T-helper 2 cell treated with Interferon-gamma antibody and Interleukin-4, amounts not matched to agents 100 ng/mL and 5 ng/mL, for 36 hours (primary cell): ENCODE measurements at places on chromosomes 1 and 21. TPM values are rescaled to one million over a fixed set of nuclear protein-coding genes. Genes with fewer than 3 reads are reported as not detected.

Gene B3GALT5
- total RNA-seq, result not detected in 2 replicates

Gene RGS16
- 10.2 and 10.7 TPM in 2 replicates for total RNA-seq

Gene CTSS
- 80.4 and 89.5 TPM in 2 replicates for total RNA-seq

Gene ZNF672
- 48.8 and 49.8 TPM in 2 replicates for total RNA-seq

Gene SLC19A1
- 52.0 and 54.1 TPM in 2 replicates for total RNA-seq

Gene OLIG1
- total RNA-seq, result not detected in 2 replicates

Gene OR6N1
- not detected in 2 replicates for total RNA-seq

Gene ABCG1
- total RNA-seq, result 11.3 and 12.4 TPM in 2 replicates

Gene ITLN1
- total RNA-seq, result not detected in 2 replicates

Gene RHBG
- not detected in 2 replicates for total RNA-seq

Gene FCGR2B
- 0.11 TPM in 1 of 2 replicates, not detected in the other for total RNA-seq

Gene HTR1D
- not detected in 2 replicates for total RNA-seq

Gene MYOG
- total RNA-seq, result not detected in 2 replicates

Gene OR2T11
- total RNA-seq, result not detected in 2 replicates

Gene FCGR1A
- not detected in 2 replicates for total RNA-seq

Gene NHLH1
- total RNA-seq, result 0.52 and 0.68 TPM in 2 replicates

Gene RGS8
- not detected in 2 replicates for total RNA-seq

Gene TSSK3
- 0.64 and 1.7 TPM in 2 replicates for total RNA-seq

Gene PCP4
- total RNA-seq, result not detected in 2 replicates

Gene PADI4
- total RNA-seq, result 0.25 TPM in 1 of 2 replicates, not detected in the other

Gene NBPF15
- total RNA-seq, result 35.6 and 40.2 TPM in 2 replicates

Gene CR1L
- total RNA-seq, result not detected in 2 replicates

Gene OR2G6
- not detected in 2 replicates for total RNA-seq

Gene FCRL4
- not detected in 2 replicates for total RNA-seq

Gene FAM72C
- 15.2 and 17.5 TPM in 2 replicates for total RNA-seq

Gene SDC3
- 0.09 and 0.11 TPM in 2 replicates for total RNA-seq

Gene DIPK1A
- total RNA-seq, result 15.1 and 15.2 TPM in 2 replicates

Gene OR6N2
- not detected in 2 replicates for total RNA-seq
